SJCRH30 (cell line): ENCODE measurements at places on chromosomes 2 and 18.

GRCh38 chr2:134917360-134917865, 1.2 kb upstream of the CCNT2 start:
- peak overlapping the region; percentile 98 for H3K27ac ChIP-seq
- peaks cover 9% of the 10 kb centered on the region; the same call in 1 of the 2 replicates for H3K4me1 ChIP-seq
- H3K4me3 ChIP-seq: peak overlapping the region; percentile 95
- H3K27me3 ChIP-seq: no peaks in the 10 kb centered on the region

DNA sequence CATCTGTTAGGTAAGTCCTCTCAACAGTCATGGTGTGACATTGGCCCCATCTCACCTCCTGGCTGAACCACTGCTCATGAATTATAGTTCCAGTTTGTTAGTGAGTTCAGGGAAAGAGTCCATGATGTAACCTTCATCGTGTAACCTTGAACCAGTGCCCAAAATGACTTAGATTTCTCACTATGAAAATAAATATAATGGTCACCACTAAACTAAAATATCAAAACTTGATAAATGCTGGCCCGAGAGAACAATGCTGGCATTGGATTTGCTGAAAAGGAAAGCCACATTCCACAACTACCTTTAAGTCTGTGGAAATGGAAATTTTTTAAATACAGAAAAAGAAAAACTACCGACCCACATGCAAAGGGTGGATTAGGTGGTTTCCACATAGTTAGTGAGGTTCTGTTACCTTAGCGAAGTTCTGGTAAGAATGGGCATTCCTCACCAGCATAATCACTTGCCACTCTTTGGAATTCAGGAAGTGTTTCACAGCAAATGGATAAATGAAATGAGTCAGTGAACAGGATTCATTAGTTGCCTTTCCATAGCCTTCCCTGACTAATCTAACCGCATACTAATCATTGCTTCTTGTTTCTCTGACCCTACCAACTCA, 133.9 kb upstream of the CTAGE1 start:
- no peak overlapping the region for H3K4me3 ChIP-seq
- H3K27me3 ChIP-seq: no peaks in the 10 kb centered on the region
- no peaks in the 10 kb centered on the region for H3K36me3 ChIP-seq
- H3K4me1 ChIP-seq: no peaks in the 10 kb centered on the region
- DNase-seq: no peak

DNA sequence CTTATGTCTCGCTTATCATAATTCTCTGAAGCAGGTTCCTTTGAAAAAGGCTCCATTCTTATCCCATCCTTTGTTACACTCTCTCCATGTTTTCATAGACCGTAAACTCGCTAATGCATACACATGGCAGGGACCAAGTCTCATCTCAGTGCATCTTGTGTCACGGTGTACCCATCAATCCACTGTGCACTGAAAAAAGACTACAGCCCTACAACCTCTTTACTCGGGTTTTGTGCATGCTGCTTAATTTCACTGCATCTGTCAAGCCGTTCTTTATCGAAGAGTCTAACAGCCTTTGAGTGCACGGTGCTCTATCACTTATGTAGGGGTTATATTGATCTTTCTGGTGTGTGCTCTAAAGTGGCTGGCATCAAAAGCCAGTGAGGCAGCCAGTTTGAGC, 302.9 kb upstream of the ERBB4 start:
- DNase-seq: no peak
- H3K27me3 ChIP-seq: no peaks in the 10 kb centered on the region
- H3K4me1 ChIP-seq: peaks cover 24% of the 10 kb centered on the region

DNA sequence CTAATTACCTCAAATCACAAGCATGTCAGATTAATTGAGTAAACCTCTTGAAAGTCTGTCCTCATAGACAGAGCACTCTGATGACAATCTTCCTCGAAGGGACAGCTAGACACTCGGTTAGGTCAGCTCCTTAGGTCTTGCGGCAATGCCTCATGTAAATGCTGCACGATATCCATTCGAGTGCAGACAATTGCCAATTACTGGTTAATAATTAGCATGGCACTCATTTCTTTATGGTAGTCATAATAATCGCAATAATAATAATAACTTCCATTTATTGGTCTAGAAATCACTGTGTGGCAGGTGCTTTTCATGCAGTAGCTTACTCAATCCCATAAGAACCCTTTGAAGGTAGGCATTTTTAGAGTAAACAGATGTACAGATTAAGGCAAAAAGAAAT, 44.7 kb upstream of the DSC1 start:
- no peak overlapping the region for H3K4me3 ChIP-seq
- H3K36me3 ChIP-seq: no peaks in the 10 kb centered on the region
- H3K4me1 ChIP-seq: no peaks in the 10 kb centered on the region
